ENCODE measurements at places on chromosomes 6 and 20.
A peak's percentile ranks its signal among the peaks of the same experiment; 100 is the strongest.

- DNase-seq = no peak
These were observed 127.0 kb downstream of the SGK1 start for GRCh38 chr6:134190883-134191282.

DNA sequence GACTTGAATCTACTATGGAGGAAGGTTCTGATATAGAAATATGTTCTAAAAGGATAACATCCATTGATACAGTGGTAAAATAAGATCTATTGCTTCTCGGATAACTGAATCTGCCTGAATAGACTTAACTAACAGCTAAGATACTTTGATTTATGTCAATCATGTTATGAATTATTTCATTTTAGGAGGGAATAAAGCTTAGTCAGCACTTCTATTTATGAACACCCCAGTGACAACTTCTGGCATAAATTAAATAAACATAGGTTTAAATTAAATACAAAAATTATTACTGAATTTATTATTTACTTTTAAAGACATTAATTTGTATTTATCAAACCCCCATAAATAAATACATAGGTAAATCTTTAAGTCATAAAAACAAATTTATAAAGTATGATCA is 69.3 kb downstream of the IMPG1 start:
- no peak for DNase-seq

DNA sequence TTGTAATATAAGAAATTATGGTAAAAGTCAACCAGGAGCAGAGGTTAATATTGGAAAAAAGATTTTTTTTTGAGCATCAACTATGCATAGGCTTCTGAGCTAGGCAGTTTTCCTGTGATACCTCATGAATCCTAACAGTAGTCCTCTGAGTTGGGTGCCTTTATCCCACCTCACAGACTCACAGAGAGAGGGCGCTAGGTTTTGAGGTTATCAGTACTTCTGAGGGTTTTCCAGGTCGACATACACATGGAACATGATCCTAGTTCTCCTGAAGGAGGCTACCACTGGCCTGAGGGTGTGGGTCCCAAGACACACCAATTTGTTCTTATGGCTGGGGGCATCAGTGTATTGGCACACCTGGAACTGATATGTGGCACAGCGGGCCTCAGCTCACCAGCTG is 358.8 kb upstream of the JAG1 start:
- no peak for DNase-seq

GRCh38 chr6:87918461-87918941 is 129.1 kb upstream of the SPACA1 start:
- DNase-seq = no peak

- DNase-seq = no peak
These were observed 37.6 kb downstream of the RSPH3 start for GRCh38 chr6:158962371-158962770.

DNA sequence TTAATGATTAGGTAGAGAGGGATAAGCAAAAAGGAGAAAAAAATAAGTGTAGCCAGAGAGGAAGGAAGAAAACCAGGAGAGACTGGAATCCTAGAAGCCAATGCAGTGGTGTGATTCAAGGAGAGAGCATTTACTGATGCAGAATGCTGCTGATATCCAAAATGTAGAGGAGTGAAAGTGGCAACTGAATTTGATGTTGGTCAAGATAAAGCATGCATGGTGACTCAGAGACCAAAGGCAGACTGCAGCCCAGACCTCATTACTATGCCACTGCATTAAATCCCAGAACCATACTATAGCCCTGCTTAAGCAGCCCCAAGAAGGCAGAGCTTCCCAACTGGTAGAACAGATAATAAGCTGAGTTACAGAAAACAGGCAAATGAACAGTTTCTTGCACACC is 15.8 kb downstream of the KLHL32 start:
- no peak for DNase-seq

GRCh38 chr6:49118478-49118877 is 344.6 kb downstream of the MMUT start:
- DNase-seq = no peak

- DNase-seq = no peak
These were observed 5.1 kb downstream of the BLOC1S5 start for GRCh38 chr6:8059129-8059528.

GRCh38 chr6:22288721-22289120 is 8.1 kb downstream of the PRL start:
- no peak for DNase-seq

DNA sequence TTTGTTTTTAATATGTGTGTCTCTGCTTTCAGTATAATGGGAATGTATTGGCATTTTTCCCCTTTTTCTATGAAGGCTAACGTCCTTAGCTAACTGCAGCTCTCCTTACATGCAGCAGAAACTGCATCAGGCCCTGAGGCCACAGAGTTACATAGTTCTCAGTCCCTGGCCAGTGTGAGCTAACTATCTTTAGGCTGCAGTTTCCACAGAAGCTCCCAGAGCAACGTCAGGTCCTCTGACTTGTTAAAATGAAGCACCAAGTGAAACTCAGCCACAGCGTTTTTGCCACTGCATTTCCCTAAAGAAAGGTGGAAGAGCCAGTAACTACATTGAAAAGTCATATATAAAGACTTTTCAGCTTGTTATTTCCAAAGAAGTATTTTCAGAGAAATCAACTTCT is 244.7 kb downstream of the CBLN4 start:
- no peak for DNase-seq

GRCh38 chr6:13163161-13163944 is 165.0 kb downstream of the TBC1D7 start:
- DNase-seq = no peak

DNA sequence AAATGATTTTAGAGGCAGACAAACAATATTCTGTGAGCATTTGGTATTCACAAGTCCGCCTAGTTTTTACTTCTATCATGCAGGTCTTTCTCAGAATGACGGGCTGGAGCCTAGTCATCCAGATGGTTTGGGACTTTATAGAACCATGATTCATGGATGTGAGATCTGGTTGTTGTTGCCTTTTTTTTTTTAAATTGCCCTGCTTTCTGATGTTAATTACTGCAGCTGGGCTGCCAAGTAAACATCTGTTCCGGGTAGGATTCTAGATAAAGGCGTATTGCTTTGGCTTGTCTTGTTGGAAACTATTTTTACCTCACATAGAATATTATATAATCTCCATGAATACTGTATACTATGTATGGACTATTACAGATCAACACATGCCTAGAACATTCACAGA is 58.1 kb downstream of the RNF217 start:
- DNase-seq = no peak

DNA sequence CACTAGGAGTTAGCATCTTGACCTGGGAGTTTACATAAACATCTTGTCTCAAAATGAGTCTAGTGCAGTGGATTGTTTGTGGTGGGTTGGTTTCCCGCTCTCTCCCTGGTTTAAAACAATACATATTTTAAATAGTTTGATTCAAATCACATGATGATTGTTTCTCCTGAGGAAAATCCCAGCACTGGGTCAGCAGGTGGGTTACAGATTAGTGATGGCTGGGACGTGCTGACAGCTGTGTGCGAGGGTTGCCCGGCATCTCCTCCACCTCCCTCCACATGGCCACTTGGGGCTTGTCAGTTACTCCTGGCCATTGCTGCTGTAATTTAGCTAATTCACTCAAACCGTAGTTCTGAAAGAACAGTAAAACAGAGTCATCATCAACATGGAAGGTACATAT is 306.4 kb upstream of the CITED2 start:
- no peak for DNase-seq

GRCh38 chr6:17584241-17584803 is 15.8 kb upstream of the FAM8A1 start:
- DNase-seq = no peak

DNA sequence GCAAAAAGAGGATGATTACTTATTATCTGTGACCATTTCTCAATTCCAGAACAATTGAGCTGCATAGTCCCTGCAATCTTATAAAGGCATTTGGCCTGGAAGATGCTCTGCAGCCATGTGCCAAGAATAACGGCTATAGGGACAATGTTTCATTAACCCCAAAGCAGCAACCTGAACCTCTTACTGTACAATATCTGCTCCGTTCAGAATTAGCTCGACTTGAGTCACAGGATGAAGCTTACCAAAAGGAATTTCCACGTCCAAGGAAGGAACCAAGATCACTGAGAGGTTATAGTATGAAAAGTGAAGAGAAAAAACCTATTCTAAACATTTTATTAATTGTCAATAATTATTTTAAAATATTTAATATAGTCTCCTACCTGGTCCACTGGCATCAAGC is 167.3 kb upstream of the GMDS start:
- no peak for DNase-seq

DNA sequence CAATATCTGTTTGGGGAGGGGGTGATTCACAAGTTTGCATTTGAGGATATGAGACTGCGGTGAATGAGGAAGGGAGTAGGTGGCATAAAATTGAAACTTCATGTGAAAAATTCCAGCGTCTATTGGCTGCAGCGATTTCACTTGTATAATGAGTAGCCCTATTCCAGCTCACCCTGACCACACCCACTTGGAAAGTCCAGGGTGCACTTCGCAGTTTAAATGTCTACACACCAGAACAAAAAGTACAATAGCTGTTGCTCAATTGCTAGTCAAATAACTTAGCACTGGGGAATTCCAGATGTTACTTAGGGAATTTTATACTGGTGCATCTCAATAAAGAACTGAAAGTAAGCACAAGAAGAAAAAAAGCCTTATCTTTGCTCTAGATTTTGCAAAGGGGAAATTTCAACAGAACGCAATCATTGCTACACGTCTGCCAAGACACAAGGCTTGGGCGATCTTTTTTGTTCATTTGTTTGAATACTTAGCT is 6.3 kb downstream of the TNFAIP3 start:
- DNase-seq = peak; percentile 72

DNA sequence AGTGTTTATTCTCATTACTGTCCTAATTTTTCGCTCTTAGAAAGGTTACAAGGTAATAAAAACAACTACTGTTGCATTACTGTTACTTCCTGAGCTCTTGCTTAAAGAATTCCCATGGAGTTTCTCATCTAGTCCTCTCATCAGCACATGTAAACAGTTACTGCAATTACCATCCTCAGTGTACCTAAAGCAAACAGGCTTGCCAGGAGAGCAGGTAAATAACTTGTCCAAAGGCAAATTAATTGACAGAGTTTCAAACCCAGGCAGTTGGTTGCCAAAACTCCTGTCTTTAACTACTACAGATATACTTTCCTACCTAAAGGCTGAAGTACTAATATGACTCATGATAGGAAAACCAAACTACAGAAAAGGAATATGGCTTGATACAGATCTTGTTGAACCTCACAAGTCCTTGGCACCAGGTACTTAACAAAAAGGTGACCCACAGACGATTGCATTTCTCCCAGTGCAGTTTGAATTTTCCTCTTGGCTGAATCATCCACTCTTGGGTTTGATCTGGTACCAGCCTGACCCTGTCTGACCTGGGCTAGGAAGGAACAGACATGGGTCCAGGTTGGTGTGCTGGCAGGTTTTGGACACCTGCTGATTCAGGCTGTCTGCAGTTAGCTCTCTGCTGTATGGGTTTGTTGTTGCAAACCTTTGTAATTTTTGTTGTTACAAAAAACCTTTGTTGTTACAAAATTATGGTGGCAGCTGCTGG is 153.0 kb downstream of the CFAP61 start:
- no peak for DNase-seq

DNA sequence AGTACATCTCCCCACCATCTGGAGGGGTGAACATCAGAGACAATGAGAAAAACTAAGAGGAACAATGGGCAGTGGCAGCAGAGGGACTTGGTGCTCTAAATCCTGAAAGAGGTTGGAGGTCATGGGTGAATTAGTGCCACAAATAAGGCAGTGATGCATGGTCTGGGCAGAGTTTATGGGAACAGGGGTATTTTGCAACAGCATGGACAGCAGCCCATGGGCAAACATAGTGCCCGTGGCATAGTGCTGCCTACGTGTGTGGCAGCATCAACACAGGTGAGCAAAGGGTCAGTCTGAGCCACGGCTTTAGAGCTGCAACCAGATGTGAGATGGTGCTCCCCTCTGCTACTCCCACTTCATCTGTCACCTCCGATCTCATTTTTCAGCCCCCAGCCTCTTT is 459.1 kb upstream of the CITED2 start:
- DNase-seq = no peak

- no peak for DNase-seq
These were observed 733.6 kb upstream of the MAN1A1 start for GRCh38 chr6:120083186-120083585.

- no peak for DNase-seq
These were observed 27.5 kb upstream of the RPS6KA2 start for GRCh38 chr6:166654573-166654972.

Data from activated naive CD4-positive, alpha-beta T cell treated with anti-CD3 and anti-CD28 coated beads, Interleukin-2, amount 50 U/mL, for 72 hours (primary cell).